Urinary bladder (tissue), 4 donors: ENCODE measurements at places on chromosomes 6 and 20. TPM values are rescaled to one million over a fixed set of nuclear protein-coding genes. Genes with fewer than 3 reads are reported as not detected.

- no peak for DNase-seq
These were observed 37.3 kb downstream of the SRSF3 start for GRCh38 chr6:36631326-36632011.

- no peak for DNase-seq
These were observed 13.8 kb downstream of the SYTL3 start for GRCh38 chr6:158663625-158664165.

DNA sequence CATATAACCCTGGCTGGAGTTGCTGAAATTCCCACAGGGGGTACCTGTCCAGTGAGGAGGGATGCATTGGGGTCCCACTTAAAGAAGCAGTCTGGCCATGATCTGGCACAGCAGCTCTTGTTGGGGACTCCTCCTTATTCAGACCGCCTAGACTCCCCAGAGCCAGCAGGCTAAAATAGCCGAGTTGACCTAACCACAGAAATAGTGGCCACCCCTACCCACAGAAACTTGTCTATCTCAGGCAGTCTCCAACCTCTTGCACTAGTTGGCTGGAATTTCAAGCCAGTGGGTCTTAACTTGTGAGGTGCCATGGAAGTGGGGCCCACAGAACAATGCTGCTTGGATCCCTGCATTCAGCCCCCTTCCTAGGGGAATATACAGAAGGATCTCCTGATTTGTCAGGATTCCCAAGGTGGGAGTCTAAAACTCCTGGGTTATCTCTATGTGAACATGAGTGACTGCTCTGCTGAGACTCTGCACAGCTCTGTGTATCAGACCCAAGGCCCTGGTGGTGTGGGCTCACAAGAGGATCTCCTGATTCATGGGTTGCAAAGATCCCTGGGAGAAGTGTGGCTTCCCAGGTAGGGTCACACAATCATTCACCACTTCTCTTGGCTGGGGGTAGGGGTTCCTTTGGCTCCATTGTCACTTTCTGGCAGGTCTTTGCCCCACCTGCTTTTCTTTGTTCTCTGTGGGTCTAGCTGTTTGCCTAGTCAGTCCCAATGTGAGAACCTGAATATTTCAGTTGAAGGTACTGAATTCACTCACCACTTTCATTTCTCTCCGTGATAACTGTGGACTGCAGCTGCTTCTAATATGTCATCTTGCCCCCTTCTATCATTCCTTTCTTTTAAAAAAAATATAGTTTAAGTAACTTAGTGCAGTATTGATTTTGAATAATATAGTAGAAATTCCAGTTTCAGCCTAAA lies 65.5 kb upstream of the CLVS2 start:
- no peak for DNase-seq

- DNase-seq: no peak
These were observed 9.8 kb downstream of the FOXS1 start for GRCh38 chr20:31835554-31835953.

BMP5 gene
- polyA plus RNA-seq: 28.2 TPM

DDX27 gene
- 36.1 TPM for polyA plus RNA-seq

DNA sequence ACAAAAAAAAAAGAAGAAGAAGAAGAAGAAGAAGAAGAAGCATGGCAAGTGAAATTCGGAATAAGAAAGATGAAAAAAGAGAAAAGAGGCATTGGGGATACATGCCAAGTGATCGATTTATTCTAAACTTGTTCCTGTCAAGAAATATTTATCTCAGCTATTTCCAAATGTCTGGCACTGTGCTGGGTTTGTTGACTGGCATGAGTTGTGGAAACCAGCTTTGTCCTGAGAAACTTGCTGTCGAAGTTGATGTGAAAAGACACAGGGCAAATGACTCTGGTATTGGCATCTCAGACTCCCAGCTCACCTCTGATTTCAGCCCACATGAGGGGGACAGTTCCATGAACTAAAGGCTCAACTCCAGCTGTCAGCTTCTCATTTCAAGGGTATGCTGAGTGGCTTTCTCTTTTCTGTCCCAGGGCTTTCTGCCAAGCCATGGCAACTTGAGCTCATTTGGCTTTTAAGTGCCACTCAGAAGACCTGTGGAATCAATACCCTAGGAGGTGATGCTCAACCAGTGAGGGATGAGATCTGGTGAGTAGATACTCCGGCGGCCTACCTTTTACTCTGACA lies 253.3 kb upstream of the JAG1 start:
- DNase-seq: no peak

GRCh38 chr6:10640412-10640811 lies 54.0 kb downstream of the C6orf52 start:
- no peak for DNase-seq

- no peak for DNase-seq
These were observed 5.0 kb upstream of the TRAF3IP2 start for GRCh38 chr6:111610548-111611172.
